ENCODE measurements at places on chromosomes 12 and 14.
A peak's percentile ranks its signal among the peaks of the same experiment; 100 is the strongest.

- H3K27ac ChIP-seq = no peak overlapping the region
- no peak overlapping the region for H3K4me3 ChIP-seq
- H3K27me3 ChIP-seq = no peaks in the 10 kb centered on the region
- no peaks in the 10 kb centered on the region for H3K4me1 ChIP-seq
Measured at GRCh38 chr12:128803788-128804187, 20.0 kb downstream of the SLC15A4 start.

- H3K36me3 ChIP-seq = no peaks in the 10 kb centered on the region
- no peak overlapping the region for H3K4me3 ChIP-seq
- H3K27ac ChIP-seq = no peak overlapping the region
- H3K27me3 ChIP-seq = no peaks in the 10 kb centered on the region
- no peaks in the 10 kb centered on the region for H3K4me1 ChIP-seq
- no peak for DNase-seq
Measured at GRCh38 chr12:76277480-76277879, 70.7 kb downstream of the BBS10 start.

DNA sequence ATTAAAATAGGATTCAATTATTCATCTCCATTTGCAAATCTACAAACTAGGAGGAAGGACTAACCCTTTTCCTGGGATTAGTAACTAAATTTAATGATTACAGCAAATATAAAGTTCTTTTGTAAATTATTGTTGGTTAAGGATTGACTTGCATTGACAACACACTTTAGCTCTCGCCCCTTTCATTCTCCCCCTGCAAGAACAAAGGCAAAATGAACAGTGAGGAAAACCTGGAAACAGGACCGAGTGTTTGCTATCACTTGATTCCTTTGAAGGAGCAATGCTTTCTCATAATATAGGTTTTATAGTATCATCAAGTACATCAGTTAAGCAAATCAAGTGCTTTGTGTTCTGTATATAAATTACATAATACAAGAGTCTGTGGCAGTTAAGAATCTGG, 7.4 kb upstream of the COX16 start:
- DNase-seq = no peak
- peaks cover 5% of the 10 kb centered on the region for H3K36me3 ChIP-seq
- H3K4me3 ChIP-seq = no peak overlapping the region

- DNase-seq = no peak
- no peaks in the 10 kb centered on the region for H3K36me3 ChIP-seq
- H3K27me3 ChIP-seq = no peaks in the 10 kb centered on the region
- H3K4me3 ChIP-seq = no peak overlapping the region
Measured at GRCh38 chr12:116373572-116374206, 96.2 kb upstream of the MED13L start.

DNA sequence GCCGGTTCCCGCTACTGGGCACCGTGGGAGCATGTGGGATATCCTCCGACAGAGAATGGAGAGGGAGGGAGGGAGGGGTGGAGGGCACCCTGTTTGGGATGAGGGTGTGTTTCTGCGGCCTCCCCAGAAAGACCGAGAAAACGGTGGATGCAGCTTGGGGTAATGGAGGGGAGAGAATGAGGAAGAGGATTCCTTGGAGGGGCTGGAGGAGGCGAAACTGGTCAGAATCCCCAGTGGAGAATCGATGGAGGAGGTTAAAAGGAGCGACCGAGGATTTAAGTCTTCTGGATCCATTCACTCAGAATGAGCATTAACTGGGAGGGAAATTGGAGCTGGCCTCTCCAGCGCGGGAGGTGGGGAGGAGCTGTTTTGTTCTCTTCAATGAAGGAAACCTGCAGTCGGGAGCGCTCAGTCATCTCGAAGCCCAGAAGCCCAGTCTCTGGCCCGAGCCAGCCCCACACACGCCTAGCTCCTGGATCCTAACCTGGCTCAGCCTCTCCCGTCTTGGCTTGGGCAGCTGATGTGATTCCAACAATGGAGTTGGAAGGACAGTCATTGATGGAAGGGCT, 581 bp downstream of the ARG2 start:
- no peaks in the 10 kb centered on the region for H3K4me1 ChIP-seq
- H3K27ac ChIP-seq = peak overlapping the region; percentile 66
- H3K4me3 ChIP-seq = peak overlapping the region; percentile 59
- peak; percentile 33 for DNase-seq
- no peaks in the 10 kb centered on the region for H3K36me3 ChIP-seq

DNA sequence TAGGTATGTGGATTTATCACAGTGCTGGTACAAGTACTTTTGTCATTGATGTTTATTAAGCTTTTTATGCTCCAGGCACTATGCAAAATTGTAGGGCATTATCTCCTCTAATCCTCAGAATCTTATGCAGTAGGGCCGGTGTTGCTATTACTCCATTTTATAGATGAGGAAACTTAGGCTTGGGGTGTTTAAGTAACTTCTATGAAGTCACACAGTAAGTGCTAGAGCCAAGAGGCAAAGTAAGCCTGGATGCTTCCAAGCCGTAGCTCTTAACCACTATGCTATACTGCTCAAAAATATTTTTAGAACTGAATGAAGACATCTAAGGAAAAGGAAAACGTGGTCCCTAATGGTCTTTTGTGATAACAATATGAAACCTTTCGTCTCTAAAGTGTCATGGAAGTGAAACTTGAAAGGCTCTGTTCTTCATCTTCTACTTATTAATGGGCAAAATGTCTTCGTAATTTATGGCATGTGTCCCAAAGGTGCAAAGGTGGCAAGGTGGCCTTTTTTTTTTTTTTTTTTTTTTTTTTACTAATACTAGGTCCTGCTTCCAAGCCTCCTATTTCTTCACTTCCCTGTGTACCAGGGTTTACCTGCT, 85.2 kb downstream of the ETV6 start:
- H3K4me1 ChIP-seq = peaks cover 10% of the 10 kb centered on the region
- H3K27me3 ChIP-seq = no peaks in the 10 kb centered on the region
- H3K36me3 ChIP-seq = no peaks in the 10 kb centered on the region
- H3K27ac ChIP-seq = no peak overlapping the region
- DNase-seq = no peak

GRCh38 chr12:2833327-2833726, 1.5 kb downstream of the NRIP2 start:
- H3K4me3 ChIP-seq = no peak overlapping the region
- H3K36me3 ChIP-seq = no peaks in the 10 kb centered on the region
- no peaks in the 10 kb centered on the region for H3K4me1 ChIP-seq
- H3K27ac ChIP-seq = no peak overlapping the region
- no peaks in the 10 kb centered on the region for H3K27me3 ChIP-seq
- DNase-seq = no peak

GRCh38 chr12:120413901-120414695, 23.8 kb upstream of the COX6A1 start:
- H3K27me3 ChIP-seq = no peaks in the 10 kb centered on the region
- no peaks in the 10 kb centered on the region for H3K4me1 ChIP-seq
- peak; percentile 49 for DNase-seq
- H3K27ac ChIP-seq = no peak overlapping the region
- no peaks in the 10 kb centered on the region for H3K36me3 ChIP-seq
